ENCODE measurements at places on chromosomes 4 and X.

DNA sequence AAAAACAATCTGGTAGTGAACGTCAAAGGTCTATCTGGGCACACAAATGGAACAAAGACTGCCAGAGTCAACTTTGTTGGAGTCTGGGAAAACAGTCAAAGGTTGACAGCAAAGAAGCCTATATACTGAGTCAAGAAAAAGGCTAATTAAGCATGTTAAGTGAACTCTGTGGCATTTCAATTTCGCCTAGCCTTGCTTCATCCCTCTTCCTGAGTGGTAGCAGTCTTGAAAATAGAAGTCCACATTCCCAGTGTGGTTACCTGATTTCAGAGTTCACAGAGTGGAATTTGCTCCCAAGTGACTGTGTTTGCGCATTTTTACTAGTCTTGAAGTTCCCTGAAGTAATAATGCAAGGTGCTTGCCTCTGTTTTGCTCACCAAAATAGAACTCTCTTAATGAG lies 760.0 kb downstream of the FSTL5 start:
- no peak for DNase-seq

DNA sequence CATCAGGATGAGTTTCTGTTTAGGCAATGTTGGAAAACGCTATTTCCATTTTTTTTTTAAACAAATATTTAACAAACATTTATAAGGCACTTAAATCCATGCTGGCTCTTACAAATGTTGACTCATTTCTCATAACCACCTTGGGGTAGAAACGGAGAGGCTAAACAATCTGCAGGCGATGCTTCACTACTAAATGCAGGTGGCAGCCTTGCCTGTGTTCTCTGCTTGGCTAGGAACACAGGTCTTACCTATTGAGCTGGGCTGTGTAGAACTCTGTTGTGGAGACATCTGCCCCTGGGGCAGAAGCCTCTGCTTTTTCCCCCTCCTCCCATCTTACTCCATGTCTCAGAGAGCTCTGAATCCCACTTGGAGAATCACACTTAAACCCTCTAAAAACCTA lies 1.4 kb upstream of the CXCL1 start:
- DNase-seq, result no peak

DNA sequence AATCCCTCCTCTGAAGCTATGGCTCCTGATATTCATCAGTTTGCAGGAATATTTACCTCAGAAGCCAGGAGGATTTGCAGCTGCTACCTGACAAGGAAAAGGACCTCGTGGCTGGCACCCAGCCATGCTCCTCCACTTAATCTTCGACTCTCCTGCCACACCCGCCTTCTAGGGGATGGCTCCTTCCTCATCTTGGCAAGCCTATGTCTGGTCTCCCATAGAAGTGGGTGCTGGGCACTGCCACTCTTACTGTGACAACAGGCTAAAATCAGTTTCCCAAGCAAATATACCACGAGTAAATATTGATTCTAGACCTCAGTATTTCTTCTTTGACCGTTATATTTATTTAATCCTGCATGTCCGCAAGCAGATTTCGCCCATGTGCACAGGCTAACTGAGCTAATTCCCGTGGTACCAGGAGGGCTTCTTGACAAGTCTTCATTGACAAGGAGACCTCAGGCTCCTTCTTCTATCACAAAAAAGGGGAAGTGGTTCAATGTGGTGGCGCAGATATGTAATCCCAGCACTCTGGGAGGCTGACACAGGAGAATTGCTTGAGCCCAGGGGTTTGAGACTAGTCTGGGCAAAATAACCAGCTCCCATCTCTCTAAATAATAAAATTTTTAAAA lies 52.6 kb upstream of the DCTD start:
- DNase-seq, result no peak

- no peak for DNase-seq
These were observed 14.3 kb downstream of the TENM3 start for GRCh38 chr4:182257503-182257902.

DNA sequence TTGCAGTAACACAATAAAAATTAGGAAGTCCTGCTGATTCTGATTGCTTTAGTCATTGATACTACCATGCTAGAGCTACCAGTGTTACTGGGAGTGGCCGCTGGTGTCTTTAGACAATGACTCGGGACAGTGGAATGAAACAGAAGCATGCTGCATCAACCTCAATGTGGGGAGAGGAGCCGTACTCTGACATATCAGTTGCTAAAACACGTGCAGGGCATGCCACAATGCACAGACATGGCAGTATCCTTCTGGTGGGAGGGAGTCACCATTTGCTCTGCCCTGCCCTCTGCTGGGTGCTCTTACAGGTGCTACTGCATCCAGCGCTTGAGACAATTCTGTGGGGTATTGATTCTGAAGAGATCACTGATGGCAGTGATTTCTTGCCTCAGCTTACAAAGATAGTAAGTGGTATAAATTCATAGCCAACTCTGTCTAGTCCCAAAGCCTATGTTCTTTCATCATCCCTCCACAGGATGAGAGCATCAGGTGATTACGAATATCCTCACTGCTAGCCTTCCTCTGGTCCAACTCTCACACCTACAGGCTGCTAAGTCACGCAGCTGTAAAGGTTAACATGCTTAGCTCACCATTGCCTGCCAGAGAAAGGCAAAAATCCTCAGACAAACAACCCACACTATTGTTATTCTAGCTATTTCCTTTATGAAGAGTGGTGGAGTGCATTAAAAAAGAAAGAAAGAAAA lies 43.7 kb downstream of the NSG1 start:
- DNase-seq, result no peak

GRCh38 chr4:167100120-167100519 lies 134.2 kb downstream of the SPOCK3 start:
- DNase-seq, result no peak

DNA sequence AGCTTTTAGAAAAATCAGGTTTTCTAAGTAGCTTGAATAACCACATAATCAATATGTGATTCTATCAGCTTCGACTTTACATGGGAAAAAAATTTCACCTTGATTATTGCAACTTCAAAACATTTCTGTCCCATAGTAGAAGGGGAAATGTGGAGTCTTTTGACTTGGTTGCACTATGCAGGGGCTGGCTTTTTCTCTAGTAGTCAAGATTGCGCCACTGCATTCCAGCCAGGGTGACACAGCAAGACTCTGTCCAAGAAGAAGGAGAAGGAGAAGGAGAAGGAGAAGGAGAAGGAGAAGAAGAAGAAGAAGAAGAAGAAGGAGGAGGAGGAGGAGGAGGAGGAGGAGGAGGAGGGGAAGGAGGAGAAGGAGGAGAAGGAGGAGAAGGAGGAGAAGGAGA lies 84.9 kb downstream of the MAML3 start:
- no peak for DNase-seq

DNA sequence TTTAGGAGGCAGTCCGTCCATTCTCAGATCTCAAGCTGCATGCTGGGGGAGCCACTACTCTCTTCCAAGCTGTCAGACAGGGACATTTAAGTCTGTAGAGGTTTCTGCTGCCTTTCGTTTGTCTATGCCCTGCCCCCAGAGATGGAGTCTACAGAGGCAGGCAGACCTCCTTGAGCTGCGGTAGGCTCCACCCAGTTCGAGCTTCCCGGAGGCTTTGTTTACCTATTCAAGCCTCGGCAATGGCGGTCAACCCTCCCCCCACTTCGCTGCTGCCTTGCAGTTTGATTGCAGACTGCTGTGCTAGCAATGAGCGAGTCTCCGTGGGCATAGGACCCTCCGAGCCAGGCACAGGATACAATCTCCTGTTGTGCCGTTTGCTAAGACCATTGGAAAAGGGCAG lies 10.7 kb upstream of the ADH5 start:
- DNase-seq, result no peak

GRCh38 chr4:183249854-183250253 lies 70.2 kb downstream of the CLDN22 start:
- DNase-seq, result no peak

DNA sequence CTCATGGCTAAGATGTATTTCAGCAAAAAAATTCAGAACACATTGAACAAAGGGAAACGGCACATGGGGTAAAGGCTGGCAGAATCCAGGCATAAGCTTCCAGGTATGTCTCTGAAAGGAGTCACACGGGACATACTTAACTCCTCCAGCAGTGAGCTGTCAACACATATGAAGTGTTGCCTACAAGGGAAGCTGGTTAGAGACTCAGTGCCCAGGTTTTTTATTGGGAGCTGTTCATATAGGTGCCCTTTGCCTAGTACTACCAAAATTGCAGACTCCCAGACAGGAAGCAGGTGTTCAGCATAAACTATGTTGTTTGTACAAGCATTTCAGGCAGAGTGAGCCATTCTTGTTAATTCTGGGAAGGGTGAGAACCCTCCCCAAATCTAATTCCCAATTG lies 77.4 kb upstream of the PUDP start:
- DNase-seq, result no peak

GRCh38 chr4:130395871-130396270 lies 1299.9 kb downstream of the C4orf33 start:
- no peak for DNase-seq

DNA sequence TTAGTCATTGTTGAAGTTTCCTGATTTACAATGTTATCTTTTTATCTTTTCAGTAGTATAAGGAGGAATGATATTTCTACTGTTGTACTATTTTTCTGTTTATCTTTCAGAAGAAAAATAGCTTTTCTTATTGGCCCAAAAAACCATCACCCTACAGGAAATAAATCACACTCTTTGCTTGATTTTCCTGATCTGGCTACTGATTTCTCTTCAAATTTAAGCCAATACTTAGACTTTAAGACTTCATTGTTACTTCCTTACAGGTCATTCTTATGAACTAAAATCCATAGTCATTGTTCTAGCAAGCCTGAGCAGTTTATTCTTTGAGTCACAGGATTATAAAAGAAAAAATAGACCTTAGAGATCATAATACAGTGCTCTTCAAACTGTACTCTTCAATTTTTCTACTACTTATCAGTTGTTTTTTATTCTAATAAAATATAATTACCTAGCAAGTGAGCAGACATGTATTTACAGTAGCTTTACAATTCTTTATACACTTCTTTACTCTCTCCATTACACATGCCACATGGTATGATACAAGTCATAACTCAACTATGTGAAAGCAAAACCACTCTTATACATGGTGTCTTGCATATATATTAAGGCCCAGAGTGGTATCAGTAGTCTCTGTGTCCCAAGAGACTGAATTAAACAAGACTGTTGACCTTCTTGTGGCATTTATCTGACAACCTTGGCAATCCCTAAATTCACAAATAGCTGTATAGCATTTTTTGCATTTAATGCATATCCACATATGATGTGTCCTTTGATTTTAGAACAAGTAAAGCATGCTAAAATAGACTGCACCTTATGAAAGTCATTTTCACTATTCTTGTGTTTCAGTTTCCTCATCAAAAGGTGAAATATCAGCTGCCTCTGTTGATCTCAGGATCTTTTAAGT lies 47.9 kb downstream of the TET2 start:
- DNase-seq, result no peak

DNA sequence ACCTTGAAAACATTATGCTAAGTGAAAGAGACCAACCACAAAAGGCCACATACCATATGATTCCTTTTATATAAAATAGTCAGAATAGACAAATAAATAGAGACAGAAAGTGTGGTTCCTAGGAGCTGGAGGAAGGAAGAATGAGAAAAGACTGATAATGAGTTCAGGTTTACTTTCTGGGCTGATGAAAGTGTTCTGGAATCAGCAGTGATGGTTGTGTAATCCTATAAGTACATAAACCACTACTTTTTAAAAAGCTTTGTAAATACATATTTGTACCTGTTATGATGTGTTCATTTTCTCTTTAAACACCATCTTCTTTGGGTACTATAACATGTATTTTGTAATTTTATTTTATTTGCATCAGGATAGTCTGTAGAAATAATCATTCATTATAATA lies 20.6 kb downstream of the PIR start:
- DNase-seq, result no peak

DNA sequence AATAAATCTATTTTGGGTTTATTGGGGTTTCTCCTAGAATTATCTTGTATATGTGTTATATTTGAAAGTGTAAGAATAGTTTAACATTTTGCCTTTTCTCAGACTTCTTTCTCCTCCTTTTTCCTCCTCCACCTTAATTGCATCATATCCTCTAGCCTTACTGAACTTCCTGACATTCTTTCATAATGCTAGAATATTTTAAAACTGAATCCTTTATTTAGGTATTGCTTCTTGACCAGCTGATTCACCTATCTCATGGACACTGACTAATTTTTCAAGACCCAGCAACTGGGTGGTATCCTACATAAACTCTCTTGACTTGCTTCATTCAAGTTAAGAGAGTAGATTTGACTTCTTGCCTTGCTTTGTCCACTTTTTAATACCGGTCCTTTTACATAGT lies 1508.9 kb downstream of the STIM2 start:
- no peak for DNase-seq

GRCh38 chr4:169398316-169398715 lies 127.6 kb upstream of the SH3RF1 start:
- no peak for DNase-seq

- DNase-seq, result no peak
These were observed 662.2 kb upstream of the BOD1L1 start for GRCh38 chr4:14289708-14290107.

GRCh38 chrX:74536832-74537371 lies 77.5 kb downstream of the RLIM start:
- no peak for DNase-seq

DNA sequence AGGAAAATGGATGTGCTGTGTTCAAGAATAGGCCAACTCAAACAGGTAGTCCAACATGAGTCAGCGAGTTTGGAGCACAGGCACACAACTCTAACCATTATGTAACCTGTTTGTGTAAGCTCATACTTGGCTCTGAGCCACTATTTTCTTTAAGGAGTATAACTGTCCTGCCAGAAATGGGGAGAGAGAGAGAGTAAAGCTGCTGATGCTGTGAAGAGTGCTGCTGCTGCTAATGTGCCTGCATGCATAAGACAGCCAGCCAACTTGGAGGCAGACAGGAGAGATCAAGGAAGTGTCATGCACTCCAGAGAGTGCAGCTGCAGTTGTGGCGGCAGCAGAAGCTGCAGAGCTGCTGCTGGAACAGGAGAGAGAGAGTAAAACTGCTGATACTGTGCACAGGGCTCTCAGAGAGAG lies 11.7 kb upstream of the STATH start:
- no peak for DNase-seq

DNA sequence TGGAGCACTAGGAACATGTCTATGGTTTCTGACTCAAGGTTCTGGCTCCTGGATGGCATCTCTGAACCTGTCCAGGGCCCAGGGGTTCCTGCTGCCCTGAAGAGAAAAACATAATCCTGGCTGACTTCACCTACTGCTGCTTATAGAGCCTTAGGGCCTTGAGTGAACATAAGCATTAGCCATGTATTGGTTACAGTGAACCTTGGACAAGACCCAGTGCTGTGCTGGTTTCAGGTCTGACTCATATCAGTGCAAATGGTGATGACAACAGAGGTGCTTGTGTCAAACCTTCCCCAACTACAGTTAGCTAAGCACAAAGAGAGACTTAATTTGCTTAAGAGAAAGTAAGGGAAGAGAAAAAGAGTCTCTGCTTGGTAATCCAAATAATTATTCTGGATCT lies 1047.2 kb downstream of the GLUD2 start:
- no peak for DNase-seq

DNA sequence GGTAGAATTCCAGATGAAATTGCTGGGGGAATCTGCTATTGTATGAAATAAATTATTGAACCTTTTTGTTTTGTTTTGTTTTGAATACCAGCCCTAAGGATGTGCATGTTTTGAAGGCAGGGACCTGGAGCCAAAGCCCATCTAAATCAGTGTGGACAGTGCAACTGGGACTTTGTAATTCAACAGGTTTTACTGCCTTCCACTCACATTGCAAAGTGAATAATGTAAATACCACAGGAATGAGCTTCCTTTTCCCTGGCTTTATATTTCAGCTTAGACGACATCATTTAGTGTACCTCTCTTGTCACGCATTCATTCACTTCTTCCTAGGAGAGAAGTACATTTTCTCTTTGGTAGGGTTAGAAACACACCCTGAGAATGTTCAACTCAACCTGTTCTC lies 795.0 kb downstream of the CENPC start:
- no peak for DNase-seq

Data from right forelimb (tissue), 1 donor.